ENCODE measurements at places on chromosomes 1 and 21.

- DNase-seq, result peak; percentile 44
Measured at GRCh38 chr21:28111151-28111619, 881.5 kb downstream of the LTN1 start.

DNA sequence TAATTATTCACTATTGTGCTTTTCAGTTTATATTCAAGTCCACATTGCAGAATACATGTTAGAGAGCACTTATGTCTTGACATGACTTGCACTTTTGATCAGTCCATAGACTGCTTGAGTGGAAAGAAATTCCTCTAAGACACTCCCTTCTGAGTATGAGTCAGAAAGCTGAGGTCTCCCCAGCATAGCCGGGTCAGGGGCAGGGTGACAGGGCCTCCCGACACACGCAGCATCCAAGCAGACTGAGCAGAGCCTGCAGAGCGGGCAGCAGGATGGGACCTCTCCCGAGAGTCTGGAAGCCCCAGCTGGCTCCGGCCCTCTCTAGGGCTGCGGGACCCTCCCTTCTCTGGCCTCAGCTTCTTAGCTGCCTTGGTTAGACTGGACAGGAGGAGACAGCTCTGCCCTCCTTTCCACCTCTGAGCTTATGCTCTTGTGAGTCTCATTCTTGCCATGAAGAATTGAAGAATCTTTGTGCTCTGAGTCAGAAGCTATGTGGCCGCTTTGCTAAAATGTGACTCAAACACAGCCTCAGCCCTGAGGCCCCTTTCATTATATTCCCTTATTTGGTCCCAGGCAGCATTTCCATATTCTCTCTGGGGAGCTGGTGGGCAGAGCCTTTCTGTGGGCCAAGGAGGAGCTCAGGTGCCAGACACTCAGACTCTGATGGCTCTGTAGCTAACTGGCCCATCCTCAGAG lies 11.2 kb upstream of the CAPN2 start:
- peak; percentile 95 for DNase-seq

- DNase-seq, result peak; percentile 17
Measured at GRCh38 chr21:25133939-25134338, 473.3 kb downstream of the MRPL39 start.

DNA sequence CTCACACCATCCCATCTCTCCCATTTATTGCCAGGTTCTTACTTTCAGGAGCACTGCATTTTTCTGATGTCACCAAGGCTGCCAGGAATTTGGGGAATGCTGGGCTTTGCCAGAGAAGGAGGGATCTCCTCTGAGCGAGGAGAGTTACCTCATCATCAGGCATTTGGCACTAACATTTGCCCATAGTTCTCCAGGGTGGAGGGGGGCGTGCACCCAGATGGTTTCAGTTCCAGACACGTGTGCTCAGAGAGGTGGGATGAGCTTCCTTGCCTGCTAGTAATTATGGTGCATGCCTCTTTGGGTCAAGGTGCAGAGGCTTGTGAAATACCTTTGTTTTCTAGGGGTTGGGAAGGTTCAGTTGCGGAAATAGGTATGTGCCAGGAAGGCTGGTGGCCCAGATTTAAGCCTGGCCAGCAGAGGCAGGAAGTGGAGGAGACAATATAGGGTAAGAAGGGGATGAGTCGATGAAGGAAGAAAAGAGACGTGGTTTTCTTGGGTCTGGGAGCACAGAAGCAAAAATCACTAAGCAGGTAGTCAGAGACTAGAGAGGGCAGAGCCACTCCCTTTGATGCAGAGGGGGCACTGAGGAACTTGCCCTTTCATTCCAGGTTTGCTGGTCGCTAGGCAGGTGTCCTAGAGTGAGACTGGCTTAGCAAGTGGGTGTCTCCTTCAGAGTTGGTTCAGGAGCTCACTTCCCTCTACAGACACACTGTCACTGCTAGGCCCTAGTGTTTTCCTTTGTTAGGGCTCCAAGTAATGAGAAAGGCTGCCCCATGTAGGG lies 7.2 kb downstream of the TUFT1 start:
- DNase-seq, result no peak

DNA sequence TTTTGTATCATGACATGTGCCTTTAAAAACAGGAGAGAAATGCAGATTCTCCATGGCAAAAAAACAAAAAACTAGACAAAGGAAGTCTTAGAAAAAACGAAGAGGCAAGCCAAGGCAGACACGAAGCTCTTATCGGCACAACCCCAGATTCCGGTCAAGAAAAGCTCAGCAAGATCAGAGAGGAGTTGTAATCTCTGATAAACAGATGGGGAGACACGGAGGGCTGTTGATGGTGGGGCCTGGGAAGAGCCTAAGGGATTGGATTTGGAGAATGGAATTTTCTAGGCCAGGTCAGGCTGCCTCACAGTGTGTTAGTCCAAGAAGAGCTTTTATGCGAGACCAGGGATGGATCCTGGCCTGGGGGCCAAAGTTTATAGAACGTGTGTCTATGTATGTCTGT lies 96.2 kb upstream of the AKT3 start:
- no peak for DNase-seq

DNA sequence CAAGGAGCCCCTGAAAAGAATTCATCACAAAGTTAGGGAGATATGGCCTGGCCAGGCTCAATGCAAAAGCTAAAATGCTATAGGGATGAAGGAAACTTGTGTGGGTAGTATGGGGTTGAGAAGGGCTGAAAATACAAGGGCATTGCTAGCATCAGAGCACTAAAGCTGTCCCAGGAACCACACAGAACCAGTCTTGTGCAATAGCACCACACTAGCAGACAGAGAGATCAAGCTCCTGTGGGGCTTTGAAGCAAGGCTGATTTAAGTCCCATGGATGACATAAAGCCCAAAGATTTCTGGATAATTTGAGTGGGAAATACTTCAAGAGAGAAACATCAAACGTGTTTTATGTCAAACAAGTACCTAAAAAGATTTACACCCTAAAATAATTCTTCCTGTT lies 97.1 kb downstream of the VAV3 start:
- DNase-seq, result no peak

GRCh38 chr1:20593756-20594155 lies 4.9 kb downstream of the CDA start:
- no peak for DNase-seq

- DNase-seq, result no peak
Measured at GRCh38 chr1:167670563-167670962, 40.5 kb downstream of the RCSD1 start.

- DNase-seq, result no peak
Measured at GRCh38 chr1:9115351-9116205, 13.3 kb downstream of the GPR157 start.

GRCh38 chr1:229128066-229128608 lies 142.8 kb upstream of the RAB4A start:
- no peak for DNase-seq

DNA sequence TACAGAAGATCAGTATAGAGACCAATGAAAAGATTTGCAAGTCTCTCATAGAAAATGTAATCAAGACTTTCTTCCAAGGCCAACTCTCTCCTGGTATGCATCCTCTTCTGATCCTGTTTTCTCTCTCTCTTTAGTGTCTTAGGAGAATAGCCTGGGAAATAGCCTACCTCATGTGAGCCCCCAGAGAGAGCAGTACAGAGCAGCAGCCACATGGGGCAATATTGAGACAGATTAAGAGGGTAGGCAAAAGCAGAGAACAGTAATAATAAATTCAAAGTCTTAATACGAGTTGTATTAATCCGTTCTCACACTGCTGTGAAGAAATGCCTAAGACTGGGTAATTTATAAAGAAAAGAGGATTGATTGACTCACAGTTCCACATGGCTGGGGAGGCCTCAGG lies 61.4 kb downstream of the RNASEL start:
- no peak for DNase-seq

GRCh38 chr1:170284512-170284911 lies 138.8 kb downstream of the NTMT2 start:
- no peak for DNase-seq

- DNase-seq, result peak; percentile 93
Measured at GRCh38 chr1:210438928-210439841, 110.5 kb downstream of the HHAT start.

DNA sequence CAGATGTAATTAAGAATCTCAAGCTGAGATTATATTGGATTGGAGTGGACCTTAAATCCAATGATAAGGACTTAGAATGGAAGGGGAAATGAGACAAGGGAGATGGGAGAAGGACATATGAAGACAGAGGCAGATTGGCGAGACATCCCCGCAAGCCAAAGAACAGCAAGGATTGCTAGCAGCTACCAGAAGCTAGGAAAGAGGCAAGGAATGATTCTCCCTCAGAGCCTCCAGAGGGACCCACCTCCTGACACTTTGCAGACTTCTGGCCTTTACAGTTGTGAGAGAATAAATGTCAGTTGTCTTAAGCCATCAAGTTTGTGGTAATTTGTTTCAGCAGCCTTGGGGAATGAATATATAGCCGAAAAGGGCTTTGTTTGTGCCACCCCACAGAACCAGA lies 20.7 kb downstream of the METTL13 start:
- DNase-seq, result no peak

- DNase-seq, result no peak
Measured at GRCh38 chr21:37769656-37770055, 146.6 kb downstream of the KCNJ6 start.

- no peak for DNase-seq
Measured at GRCh38 chr1:113178106-113178505, 105.1 kb downstream of the LRIG2 start.

DNA sequence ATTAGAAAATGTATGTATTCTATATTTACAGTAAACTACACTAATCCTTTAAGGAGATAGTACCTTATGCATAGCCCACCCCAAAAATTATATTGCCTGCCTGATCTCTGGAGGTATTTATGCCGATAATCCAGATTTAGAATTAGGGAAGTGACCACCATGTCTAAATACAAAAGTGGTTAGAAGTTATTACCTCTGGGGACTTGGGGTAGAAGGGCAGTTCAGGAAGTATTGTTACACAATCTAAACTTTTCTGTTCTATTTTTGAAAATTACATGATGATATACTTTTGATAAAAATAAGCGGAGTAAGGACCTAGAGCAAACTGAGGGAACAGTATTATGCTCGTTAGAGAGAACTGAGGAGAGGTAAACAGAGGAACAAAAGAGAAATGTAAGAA lies 90.5 kb upstream of the ZP4 start:
- no peak for DNase-seq

- DNase-seq, result no peak
Measured at GRCh38 chr1:108750476-108751181, 4.2 kb downstream of the STXBP3 start.

GRCh38 chr1:69700770-69701169 lies 133.0 kb downstream of the LRRC7 start:
- DNase-seq, result no peak

All from non-pigmented ciliary epithelial cell (primary cell).